ENCODE measurements at places on chromosomes 4 and X.

DNA sequence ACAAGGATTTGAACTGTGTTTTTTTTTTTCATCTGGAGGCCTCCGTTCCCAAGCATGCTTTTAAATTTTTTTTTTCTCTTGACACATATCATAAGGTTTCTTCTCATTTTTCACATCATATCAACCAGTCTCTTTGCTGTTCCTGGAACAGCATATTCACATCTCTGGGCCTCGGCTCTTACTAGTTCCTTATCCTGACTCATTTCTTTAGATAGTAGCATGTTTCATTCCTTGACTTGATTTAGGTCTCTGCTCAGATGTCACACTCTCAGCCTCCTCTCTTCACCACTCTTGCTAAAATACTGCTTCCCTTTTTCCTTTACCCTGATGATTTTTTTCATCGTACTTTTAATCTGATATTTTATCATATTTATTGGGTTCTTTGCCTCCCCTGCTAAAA, 976.4 kb upstream of the FTHL17 start:
- no peak for DNase-seq

- DNase-seq = no peak
Measured at GRCh38 chrX:115134382-115134781, 54.8 kb upstream of the RBMXL3 start.

DNA sequence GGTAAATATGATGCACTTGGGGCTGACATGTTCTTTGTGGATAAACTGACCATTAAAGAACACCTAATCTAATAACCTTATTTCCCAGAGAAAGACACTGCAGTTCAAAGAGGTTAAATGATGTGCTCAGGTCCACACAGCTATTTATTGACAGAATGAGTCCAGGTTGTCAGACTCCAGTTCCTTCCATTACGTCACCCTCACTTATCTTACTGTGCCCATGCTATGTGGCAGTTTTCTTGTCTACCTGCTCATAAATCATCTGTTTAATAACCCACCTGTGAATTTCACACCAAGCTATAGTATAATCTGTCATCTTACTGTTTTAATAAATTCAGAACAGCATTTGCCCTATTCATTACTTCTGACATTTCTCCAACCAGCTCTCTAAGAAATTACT, 36.7 kb downstream of the QRFPR start:
- no peak for DNase-seq

DNA sequence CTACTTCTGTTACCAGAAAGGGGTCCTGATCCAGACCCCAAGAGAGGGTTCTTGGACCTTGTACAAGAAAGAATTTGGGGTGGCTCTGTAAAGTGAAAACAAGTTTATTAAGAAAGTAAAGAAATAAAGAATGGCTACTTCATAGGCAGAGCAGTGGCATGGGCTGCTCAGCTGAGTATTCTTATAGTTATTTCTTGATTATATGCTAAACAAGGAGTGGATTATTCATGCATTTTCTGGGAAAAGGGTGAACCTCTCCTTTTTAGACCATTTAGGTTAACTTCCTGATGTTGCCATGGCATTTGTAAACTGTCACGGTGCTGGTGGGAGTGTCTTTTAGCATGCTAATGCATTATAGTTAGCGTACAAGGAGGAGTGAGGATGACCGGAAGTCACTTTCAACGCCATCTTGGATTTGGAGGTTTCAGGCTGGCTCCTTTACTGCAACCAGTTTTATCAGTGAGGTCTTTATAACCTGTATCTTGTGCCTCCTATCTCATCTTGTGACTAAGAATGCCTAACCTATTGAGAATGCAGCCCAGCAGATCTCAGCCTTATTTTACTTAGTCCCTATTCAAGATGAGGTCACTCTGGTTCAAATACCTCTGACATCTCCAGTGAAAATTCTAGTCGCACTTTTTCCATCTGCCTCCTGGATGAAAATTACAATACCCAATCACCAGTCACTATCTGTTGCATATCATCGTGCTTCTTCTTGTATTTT, 15.5 kb upstream of the TDO2 start:
- no peak for DNase-seq

- DNase-seq = no peak
Measured at GRCh38 chrX:154317391-154317995, 21.9 kb downstream of the TKTL1 start.

GRCh38 chr4:31086756-31087330, 366.7 kb downstream of the PCDH7 start:
- DNase-seq = no peak

DNA sequence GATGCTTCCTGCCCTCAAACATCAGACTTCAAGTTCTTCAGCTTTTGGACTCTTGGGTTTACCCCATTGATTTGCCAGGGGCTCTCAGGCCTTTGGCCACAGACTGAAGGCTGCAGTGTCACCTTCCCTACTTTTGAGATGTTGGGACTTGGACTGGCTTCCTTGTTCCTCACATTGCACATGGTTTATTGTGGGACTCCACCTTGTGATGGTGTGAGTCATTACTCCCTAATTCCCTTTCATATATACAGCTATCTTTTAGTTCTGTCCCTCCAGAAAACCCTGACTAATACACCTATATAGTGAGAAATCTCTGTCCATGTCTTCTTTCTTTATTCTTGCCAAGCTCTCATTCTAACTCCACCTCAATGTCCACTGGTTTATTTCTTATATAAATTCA, 736.9 kb upstream of the HS3ST1 start:
- no peak for DNase-seq

DNA sequence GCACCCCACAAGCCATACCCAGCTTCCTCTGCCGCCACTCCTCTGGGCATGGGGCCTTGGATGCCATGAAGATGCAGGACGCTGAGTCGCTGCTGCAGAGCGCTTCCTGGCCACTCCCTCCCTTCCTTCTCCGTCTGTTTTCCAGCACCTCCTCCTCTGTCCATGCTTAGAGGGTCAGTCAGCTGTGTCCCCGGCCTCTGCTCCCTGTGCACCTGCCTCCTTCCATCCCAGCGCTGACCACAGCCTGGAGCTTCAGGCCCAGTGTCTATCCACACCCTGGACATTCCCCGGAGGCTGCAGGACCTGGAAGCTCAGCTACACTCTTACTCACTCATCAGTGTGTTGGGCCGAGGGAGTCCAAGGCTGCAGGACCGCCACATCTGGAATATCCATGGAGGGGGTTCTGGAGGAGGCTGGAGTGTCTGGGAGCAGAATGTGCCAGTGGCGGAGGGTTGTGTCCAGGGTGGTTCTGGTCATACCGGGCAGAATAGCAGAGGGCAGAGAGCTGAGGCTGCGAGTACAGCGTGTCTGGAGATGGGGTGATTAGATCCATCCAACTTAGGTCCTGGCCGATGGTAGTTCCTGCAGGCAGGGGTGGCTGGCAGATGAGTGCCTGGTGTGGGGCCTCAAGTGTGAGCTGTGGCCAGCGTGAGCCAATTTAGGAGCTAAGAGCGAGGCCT, 58.6 kb upstream of the ADRA2C start:
- DNase-seq = no peak

- no peak for DNase-seq
Measured at GRCh38 chr4:112652216-112652615, 15.3 kb downstream of the LARP7 start.

- no peak for DNase-seq
Measured at GRCh38 chrX:104118765-104119164, 6.4 kb downstream of the ZCCHC18 start.

GRCh38 chr4:151729731-151730559, 30.9 kb downstream of the GATB start:
- DNase-seq = no peak

- no peak for DNase-seq
Measured at GRCh38 chrX:14554131-14554715, 24.9 kb downstream of the GLRA2 start.

DNA sequence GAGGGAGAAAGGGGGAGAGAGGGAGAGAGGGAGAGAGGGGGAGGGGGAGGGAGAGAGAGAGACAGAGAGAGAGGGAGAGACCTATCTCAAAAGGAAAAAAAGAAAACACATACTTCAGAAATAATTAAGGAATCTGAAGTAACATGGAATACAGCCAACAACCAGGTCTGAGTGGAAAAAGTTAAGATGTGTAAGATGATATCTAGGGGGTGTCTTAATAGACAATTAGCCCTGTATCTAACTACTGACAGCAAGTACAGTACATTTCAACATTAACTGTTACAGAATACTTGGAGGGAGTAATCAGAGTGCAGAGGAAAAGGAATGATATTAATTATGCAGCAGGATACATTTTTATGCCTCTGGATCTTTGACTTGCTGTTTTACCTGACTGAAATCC, 22.4 kb downstream of the NUP54 start:
- DNase-seq = no peak

GRCh38 chr4:8315435-8316250, 46.1 kb downstream of the HTRA3 start:
- DNase-seq = peak; percentile 60

DNA sequence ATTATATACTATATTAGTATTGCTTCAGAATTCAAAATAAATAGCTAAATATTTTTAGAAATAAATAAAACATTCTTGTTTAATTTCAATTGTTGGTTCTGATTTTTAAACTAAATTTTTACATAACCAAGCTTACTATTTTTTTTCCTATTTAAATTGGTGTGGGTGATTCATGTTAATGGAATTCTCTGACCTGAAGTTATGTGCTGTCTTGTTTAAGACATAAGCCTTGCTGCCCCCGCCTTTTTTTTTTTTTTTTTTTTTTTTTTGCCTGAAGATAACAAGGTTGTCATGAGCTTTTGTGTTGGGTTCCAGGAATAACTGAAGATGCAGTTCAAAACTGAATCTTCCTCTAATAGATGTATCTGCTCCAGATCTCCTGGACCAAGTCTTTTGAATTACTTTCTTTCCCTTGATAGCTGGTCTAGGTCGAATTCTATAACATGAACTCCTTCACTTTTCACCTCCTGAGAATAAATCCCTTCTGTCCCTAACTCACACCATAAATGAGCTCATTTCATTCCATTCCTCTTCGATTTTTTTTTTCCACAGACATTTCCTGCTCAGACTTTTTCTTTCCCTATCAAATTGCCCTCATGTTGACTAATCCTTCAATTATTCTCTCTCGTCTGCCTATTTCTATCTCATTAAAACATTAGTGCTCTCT, 261.5 kb upstream of the FTHL17 start:
- DNase-seq = peak; percentile 67

DNA sequence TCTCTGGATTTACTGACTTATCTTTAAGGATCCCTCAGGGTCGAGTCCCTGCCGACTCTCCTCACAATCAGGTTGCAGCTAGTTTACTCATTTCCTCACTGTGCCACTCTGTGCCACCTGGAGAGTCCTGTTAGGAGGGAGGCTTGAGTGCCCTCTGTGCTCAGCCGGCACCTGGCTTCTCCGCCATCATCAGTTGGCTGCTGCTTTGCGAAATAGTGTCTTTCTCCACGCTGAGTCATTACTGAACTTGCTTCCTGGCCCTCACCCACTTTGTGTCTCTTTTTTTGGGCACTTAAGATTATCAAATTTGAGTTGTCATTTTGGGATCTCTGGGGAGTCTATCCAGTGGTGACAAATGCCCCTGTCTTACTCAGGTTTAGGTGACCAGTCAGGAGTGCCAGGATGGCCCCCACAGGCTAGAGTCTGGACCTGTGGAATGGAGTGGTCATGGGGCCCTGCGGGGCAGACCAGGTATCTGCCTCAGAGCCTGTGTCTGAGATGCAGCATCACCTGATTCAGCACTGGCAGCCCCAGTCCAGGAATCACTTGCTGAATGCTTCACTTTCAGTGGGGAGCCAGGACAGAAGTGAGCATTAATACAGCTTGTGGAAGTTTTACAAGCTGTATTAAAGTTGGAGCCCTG, 37.7 kb downstream of the JADE1 start:
- DNase-seq = no peak

DNA sequence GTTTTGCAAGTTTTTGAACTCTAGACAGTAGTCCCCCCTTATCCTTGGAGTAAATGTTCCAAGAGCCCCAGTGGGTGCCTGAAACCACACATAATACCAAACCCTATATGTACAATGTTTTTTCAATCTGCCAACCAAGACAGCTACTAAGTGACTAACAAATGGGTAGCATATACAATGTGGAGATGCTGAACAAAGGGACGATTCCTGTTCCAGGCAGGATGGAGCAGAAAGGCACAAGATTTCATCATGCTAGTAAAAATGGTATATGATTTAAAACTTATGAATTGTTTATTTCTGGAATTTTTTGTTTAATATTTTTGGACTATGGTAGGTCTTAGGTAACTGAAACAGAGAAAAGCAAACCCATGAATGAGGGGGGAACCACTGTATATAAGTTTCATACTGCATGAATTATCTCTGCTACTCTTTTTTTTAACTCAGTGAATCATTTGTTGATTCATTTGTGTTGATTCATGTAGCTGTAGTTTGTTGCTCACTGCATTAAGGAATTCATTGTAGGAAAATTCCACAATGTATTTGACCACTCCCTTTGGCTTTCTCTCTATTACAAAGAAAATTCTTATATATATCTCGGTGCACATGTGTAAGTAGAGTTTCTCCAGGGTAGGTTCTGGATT, 21.9 kb upstream of the ANXA3 start:
- DNase-seq = no peak

- DNase-seq = no peak
Measured at GRCh38 chrX:14051416-14051815, 21.7 kb upstream of the GEMIN8 start.
